Astrocyte (in vitro differentiated cells and primary cell): ENCODE measurements at places on chromosomes 12 and 14. TPM values are rescaled to one million over a fixed set of nuclear protein-coding genes. Genes with fewer than 3 reads are reported as not detected.

GRCh38 chr14:104112609-104113571 lies 25.5 kb upstream of the KIF26A start:
- DNase-seq = no peak
- no peak overlapping the region for H3K4me3 ChIP-seq
- no peaks in the 10 kb centered on the region for H3K36me3 ChIP-seq
- no peak overlapping the region for H3K27ac ChIP-seq

The GALNT16 gene
- 6.2 and 6.3 TPM in 2 replicates for total RNA-seq

DNA sequence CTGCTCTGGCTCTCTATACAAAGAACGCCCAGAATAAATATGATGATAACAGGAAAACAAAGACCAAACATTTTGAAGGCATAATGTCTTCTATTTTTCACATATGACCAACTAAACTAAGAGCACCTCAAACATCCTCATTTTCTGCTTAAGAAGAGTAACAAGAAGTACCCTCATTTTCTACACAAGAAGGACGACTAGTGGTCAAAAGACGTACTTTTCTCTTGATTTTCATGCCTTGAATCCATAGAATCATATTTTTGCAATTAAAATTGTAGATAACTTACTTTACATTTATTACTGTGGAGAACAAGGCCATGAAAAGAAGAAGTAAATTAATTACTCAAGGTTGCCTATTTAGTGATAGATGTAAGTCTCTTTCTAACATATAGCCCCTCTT lies 358.6 kb downstream of the DUSP6 start:
- no peaks in the 10 kb centered on the region for H3K4me1 ChIP-seq
- H3K27me3 ChIP-seq = no peaks in the 10 kb centered on the region
- H3K4me3 ChIP-seq = no peak overlapping the region
- DNase-seq = peak; percentile 56
- H3K27ac ChIP-seq = no peak overlapping the region
- no peaks in the 10 kb centered on the region for H3K36me3 ChIP-seq

DNA sequence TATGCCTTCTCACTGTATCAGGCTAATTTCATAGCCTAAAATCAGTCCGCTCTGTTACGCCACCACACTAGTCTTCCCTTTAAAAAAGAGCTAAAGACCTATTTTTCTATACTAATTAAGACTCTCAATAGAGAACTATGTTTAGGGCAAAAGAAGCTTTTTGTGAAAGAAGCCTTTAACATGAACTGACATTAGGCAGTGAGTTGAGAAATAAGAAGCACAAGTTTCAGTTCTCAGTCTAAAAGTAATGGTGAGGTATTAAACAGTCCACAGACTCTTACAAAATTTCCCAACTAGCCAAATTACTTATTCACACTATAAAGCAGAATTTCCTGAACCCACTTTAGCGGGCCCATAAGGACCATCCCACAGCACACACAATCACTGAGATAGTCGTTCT lies 93.7 kb downstream of the SOX5 start:
- H3K27me3 ChIP-seq = no peaks in the 10 kb centered on the region
- no peaks in the 10 kb centered on the region for H3K36me3 ChIP-seq
- no peak overlapping the region for H3K4me3 ChIP-seq
- no peak overlapping the region for H3K27ac ChIP-seq
- DNase-seq = no peak

DNA sequence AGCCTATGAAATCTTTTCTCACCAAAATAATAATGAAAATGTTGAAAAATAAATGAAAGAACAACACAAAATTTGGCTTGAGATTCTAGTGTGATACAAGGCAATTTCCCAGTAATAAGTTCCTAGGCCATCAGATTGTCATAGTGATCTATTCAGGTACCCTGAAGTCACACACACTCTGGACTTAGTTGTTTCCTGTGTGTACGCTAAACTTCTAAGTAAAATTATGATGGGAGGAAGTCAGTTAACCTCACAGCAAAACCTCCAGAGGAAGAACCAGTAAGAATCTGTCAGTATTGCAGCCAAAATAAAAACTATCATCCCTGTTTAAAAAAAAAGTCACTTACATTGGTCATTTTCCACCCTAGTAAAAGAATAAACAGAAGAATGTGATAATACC lies 81.9 kb downstream of the DBX2 start:
- no peaks in the 10 kb centered on the region for H3K4me1 ChIP-seq
- H3K27ac ChIP-seq = no peak overlapping the region
- H3K36me3 ChIP-seq = no peaks in the 10 kb centered on the region
- DNase-seq = no peak

The CELA1 gene
- not detected in 2 replicates for total RNA-seq

DNA sequence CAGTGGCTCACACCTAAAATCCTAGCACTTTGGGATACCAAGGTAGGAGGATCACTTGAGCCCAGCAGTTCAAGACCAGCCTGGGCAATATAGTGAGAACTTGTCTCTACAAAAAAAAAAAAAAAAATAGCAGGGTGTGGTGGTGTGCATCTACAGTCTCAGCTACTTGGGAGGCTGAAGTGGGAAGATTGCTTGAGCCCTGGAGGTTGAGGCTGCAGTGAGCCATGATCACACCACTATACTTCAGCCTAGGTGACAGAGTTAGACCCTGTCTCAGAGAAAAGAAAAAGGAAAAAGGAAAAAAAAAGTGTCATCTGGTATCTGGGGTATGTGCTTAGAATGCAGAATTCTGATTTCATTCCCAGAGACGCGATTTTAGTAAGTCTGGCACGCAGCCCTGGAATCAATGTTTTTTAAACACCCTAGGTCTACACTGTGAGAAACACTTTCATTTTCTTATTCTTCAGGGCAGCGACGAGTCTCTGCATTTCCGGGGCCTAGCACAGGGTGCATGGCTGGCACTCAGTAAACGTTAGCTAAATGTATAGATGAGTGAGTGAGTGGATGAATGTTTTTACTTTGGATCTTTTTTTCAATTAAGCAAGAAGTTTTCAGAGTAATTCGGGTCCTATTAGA lies 243.8 kb upstream of the PWP1 start:
- no peaks in the 10 kb centered on the region for H3K4me1 ChIP-seq
- H3K36me3 ChIP-seq = no peaks in the 10 kb centered on the region
- H3K4me3 ChIP-seq = no peak overlapping the region
- no peak overlapping the region for H3K27ac ChIP-seq
- no peaks in the 10 kb centered on the region for H3K27me3 ChIP-seq

The ADAMTS20 gene
- 0.48 and 0.66 TPM in 2 replicates for total RNA-seq

GRCh38 chr12:6697584-6698351 lies 2.8 kb downstream of the PIANP start:
- peaks cover 5% of the 10 kb centered on the region for H3K4me1 ChIP-seq
- H3K27me3 ChIP-seq = peaks cover 20% of the 10 kb centered on the region
- no peak overlapping the region for H3K27ac ChIP-seq
- no peaks in the 10 kb centered on the region for H3K36me3 ChIP-seq
- DNase-seq = peak; percentile 26
- no peak overlapping the region for H3K4me3 ChIP-seq

DNA sequence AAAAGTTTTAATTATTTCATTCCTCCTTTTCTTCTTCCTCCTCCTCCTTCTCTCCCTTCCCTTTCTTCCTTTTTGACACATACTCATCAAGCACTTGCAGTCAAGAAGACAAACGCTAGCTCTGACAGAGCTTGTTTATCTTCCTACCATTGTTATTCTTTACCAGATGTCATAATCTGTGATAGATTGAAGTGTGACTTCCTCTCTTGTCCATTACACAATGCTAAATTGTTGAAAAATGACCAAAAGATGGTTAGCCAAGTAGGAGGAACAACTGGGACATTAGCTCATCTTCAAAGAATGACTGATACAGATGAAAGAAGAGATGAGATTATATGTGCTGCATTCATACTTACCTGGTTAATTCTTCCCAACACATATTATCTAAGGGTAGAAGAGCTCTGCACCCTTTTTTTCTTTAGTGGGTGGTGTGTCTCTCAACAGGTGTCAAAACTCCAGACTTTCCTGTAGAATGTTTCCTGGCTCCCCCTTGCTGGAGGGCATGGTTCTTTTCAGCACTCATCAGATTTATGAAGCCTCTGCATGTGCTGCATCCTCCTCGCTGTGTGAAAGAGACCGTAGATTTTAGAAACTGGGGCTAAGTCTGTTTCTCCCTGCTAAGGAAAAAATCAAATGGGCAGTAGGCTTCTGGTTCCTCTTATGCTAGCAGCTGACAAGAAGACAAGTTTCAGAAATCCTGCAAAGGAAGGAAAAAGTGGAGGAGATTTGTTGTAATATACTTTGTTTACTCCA lies 147.1 kb downstream of the TMX1 start:
- no peaks in the 10 kb centered on the region for H3K4me1 ChIP-seq
- H3K27me3 ChIP-seq = no peaks in the 10 kb centered on the region
- H3K4me3 ChIP-seq = no peak overlapping the region
- no peak for DNase-seq

GRCh38 chr12:66449531-66449930 lies 147.2 kb downstream of the HELB start:
- H3K4me3 ChIP-seq = no peak overlapping the region
- no peaks in the 10 kb centered on the region for H3K27me3 ChIP-seq
- no peaks in the 10 kb centered on the region for H3K36me3 ChIP-seq

The TAS2R8 gene
- total RNA-seq = not detected in 2 replicates

DNA sequence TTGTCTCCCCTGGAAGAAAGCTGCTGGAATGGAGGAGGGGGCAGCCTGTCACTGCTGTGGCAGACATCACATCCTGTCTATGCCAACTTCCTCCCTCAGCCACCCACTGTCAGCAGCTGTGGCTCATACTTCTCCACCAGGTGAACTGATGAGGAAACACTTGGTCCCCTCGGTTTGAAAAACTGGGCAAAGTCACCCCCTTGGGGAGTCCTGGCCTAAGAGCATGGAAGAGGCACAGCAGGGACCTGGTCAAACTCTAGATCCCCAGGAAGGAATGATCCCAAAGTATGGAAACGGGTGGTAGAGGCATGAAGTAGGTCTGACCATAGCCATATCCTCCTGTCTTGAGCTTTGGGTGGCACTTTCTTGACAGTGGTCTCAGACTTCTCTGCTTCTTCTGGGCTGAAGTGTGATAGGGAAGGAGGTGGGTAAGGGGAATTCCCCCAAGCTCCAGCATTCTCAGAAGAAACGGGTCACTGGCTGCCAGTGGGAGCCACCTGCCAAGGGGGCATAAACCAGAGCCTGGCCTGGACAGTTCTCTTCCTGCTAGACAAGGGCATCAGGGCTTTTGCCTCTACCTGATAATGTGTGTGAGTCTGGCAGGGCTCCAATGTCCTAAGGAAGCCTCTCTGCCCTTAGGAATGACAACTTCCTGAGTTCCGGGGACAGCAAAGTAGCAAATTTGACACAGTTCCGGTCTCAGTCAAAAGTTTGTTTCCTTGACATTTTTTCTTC lies 36.0 kb downstream of the FMNL3 start:
- H3K36me3 ChIP-seq = no peaks in the 10 kb centered on the region
- DNase-seq = no peak
- no peak overlapping the region for H3K27ac ChIP-seq
- no peaks in the 10 kb centered on the region for H3K27me3 ChIP-seq
- peaks cover 48% of the 10 kb centered on the region for H3K4me1 ChIP-seq

- no peaks in the 10 kb centered on the region for H3K27me3 ChIP-seq
- peak overlapping the region; percentile 52 for H3K27ac ChIP-seq
- H3K36me3 ChIP-seq = no peaks in the 10 kb centered on the region
- H3K4me1 ChIP-seq = peaks cover 25% of the 10 kb centered on the region
- peak; percentile 69 for DNase-seq
These were observed 13.9 kb downstream of the EVL start for GRCh38 chr14:100078997-100079725.

The GSG1 gene
- total RNA-seq = 0.23 TPM in 1 of 2 replicates, not detected in the other

- no peak overlapping the region for H3K27ac ChIP-seq
- H3K27me3 ChIP-seq = no peaks in the 10 kb centered on the region
- DNase-seq = no peak
- no peaks in the 10 kb centered on the region for H3K4me1 ChIP-seq
These were observed 1053.7 kb downstream of the VRK1 start for GRCh38 chr14:97850886-97851285.

DNA sequence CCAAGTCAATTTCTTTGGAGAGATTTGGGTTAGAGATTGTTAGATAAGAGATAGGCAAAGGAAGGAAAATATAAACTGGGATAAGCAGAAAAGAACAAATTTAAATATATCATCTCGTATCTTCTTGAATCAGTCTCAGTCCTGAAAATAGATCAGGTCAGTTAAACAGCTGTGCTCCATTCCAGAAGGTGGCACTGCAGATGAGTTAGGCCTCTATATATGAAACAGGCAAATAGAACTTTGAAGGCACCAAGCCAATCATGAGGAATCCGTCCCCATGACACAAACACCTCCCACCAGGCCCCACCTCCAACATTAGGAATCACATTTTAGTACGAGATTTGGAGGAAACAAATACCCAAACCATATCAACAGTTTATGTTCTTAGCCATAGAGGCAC lies 605.5 kb upstream of the USP15 start:
- no peak overlapping the region for H3K27ac ChIP-seq
- no peaks in the 10 kb centered on the region for H3K36me3 ChIP-seq
- no peaks in the 10 kb centered on the region for H3K4me1 ChIP-seq
- H3K27me3 ChIP-seq = no peaks in the 10 kb centered on the region
- no peak for DNase-seq

DNA sequence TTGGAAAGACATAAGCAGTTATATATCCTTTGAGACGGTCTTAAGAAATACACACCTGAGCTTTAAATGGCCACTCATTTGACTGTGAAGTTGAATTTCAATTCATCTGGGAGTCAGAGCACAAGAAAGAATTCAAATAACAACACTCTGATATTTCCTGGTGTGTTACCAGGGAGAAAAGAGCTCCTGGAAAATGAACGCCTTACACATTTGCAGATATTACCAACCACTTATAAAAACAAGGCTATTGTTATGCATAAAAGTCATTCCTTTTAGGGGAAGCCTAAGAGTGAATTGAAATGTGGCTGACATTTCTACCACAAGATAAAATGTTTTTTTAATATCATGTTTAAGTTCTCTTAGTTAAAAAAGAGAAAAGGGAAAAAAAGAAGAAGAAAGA lies 229.2 kb upstream of the PLEKHG7 start:
- DNase-seq = no peak
- H3K27me3 ChIP-seq = no peaks in the 10 kb centered on the region
- H3K36me3 ChIP-seq = no peaks in the 10 kb centered on the region
- peaks cover 7% of the 10 kb centered on the region for H3K4me1 ChIP-seq

DNA sequence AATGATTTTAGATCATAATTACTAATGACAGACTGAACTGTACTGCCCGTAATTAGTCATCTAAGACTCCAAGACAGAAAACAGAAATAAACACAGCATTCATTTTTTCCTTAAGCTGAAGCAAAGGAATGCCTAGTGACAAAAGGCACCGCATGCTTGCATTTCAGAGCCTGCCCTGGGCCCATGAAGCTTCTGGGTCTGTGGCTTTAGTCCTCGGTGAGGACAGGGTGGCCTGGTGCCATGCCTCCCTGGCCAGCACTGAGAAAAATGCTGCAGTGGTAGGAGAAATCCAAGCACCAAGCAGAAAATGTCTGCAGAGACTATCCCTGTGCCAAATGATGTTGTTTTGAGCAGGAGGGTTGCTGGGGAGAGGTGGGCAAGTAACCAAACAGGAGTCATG lies 171.6 kb downstream of the CALM1 start:
- H3K4me1 ChIP-seq = no peaks in the 10 kb centered on the region
- H3K36me3 ChIP-seq = no peaks in the 10 kb centered on the region
- DNase-seq = no peak
- no peak overlapping the region for H3K4me3 ChIP-seq
- no peaks in the 10 kb centered on the region for H3K27me3 ChIP-seq
